ENCODE measurements at places on chromosomes 2 and 18.

- DNase-seq: no peak
Measured at GRCh38 chr18:79468119-79468789, 72.5 kb downstream of the NFATC1 start.

- DNase-seq: no peak
Measured at GRCh38 chr2:119692954-119693353, 14.0 kb downstream of the TMEM177 start.

- DNase-seq: no peak
Measured at GRCh38 chr2:20595439-20596192, 55.3 kb downstream of the HS1BP3 start.

- DNase-seq: no peak
Measured at GRCh38 chr2:94956797-94957391, 68.6 kb upstream of the MAL start.

DNA sequence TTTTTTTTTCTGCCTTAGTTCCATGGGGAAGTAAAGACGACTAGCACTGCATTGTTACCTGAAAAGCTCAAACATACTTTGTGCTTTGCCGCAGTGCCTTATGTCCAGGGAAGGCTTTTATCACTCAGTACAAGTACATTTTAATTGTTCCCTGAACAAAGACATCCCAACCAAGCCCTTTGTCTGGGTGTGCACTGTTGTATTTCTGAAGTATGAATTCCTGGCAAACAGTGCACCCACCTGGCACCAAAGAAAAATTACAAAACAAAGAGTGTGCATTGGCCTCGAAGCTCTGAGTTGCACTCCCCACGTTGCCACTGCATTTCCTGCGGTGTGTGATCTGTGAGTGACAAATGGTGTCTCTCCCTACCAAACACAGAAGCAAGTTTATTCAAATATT is 858.5 kb upstream of the PIK3C3 start:
- no peak for DNase-seq

GRCh38 chr2:172287605-172288315 is 139.6 kb upstream of the ITGA6 start:
- DNase-seq: no peak

DNA sequence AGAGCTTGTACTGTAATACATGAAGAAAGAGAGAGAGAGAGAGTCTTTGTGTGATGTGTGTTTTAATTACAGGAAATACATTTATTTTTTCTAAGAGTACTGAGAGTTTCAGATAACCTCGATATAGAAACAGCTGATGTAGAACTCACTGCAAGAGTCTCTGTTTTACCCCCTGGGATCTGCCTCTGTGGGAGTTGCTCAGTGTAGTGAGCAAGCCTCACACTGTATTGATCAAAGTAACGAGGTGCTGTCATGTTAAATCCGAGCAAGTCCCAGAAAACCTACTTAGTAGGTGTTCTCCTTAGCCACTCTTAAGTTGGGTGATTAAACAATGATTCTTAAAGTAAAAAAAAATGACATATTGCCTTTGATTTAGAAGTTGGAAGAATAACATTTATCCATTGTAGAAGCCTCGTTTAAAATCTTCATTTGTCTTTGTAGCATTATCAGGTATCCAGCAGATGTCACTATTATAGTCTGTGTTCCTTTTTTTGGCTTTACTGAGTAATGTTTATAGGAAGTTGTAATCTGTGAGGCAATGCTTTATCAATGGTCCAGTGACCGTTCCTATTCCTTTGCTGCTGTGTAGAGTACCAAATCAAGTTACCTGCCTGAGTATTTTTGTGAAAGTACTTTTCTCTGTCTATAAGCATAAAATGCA is 219.0 kb downstream of the MYO3B start:
- DNase-seq: no peak

DNA sequence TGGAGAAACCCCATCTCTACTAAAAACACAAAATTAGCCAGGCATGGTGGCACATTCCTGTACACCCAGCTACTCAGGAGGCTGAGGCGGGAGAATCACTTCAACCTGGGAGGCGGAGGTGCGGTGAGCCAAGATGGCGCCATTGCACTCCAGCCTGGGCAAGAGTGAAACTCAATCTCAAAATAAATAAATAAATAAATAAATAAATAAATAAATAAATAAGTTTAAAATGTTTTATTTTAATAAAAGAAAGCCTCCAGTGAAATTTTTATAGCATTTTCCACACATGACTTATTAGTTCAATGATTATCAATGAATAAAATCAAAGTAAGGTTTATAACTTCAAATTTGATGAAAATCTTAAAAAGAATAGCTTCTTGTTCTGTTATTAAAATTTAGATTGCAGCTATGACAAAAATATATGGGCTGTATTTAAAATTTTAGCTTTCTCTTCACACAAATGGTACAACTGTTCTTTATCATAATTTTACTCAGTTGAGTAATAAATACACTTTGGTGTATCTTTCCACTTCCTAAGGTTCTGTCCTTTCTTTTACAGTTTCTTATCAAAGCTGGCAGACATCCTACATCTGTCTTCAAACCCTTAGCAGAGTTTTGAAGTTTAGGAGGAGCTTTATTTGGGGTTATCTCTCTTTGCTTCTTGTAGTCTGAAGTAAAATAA is 78.4 kb upstream of the ZSWIM2 start:
- no peak for DNase-seq

DNA sequence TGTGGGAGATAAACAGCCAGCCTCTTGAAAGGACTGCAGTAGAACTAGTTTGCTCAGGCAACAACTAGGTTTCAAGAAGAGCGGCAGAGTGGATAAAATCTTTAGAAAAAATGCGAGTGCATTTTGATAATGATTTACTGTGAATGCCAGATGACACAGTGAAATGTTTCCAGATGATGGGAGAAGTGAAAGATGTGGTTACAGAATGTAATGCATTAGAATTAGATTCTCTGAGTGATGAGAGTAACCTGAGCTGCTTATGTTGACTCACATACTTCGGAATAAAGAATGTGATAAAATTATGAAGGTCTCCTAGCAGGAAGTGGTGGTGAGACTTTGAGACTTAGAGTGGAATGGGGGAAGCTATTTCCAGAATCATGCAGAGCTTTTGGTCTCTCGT is 184.3 kb downstream of the GULP1 start:
- DNase-seq: peak; percentile 30

DNA sequence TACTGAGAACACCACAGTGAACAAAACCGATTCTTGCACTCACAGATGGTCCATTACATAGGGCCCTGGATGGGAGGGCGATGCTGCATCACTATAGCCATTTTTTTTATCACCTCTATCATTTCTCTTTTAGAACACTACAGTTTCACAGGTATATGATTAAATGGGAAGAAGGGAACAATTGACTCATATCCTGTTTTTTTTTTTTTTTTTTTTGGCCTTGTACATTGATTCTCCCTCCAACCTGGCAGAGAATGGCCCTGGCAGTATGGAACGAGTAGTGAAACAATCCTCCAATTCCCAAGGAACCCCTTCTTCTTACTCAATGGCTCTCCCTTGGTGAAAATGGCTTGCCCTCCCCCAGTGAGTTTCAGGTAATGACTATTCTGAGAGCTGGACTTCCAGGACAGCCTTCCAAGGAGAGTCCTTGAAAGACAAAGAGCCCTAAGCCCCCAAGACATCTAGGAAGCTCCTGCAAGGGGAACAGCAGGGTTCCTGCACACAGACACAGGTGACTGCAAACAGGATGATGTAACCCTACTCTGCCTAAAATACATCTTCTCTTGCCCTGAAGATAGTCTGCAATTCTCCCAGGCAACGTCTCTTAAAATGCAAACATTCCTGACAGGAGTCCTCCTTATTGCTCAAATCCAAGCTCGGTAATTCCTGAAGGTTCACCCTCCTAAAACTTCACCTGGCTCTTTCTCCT is 405.4 kb downstream of the SETBP1 start:
- no peak for DNase-seq

DNA sequence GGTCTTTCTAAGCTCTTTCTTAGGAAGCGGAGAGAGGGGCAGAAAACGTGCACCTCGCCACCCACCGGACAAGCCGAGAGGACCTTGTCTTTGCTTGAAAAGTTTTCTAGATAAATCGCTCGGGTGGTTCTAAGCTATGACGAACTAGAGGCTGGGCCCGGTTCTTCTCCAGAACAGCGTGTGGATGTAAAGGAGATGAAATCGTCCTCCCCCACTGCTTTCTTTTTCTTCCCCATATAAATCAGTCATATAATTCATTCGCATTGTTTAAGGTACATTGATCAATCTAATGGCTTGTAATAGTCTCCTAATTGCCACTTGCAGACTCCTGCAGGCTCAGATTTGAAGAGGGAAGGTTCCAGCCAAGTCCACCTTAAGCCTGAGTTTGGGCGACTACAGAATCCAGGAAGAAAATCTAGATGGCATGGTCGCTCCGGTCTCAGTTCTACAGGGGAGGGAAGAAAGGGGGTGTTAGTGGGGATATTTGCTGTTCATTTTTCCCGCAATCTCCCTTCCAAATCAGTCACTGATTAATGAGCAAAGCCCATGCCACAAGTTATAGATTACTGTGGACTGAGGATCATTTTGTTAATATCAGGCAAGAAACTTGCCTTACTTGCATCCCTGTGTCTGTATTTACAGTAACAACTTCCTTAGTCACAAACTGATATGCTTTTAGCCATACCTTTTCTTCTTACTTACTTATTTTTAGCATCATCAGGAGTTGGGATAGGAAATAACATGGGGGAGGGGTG is 5.6 kb upstream of the SP9 start:
- DNase-seq: no peak

- no peak for DNase-seq
Measured at GRCh38 chr2:157831573-157832315, 44.4 kb downstream of the ACVR1 start.

- no peak for DNase-seq
Measured at GRCh38 chr2:199552141-199552540, 94.4 kb upstream of the SATB2 start.

GRCh38 chr18:10455726-10456453 is 1.5 kb downstream of the APCDD1 start:
- DNase-seq: no peak

- DNase-seq: no peak
Measured at GRCh38 chr2:193743089-193743488, 1548.4 kb upstream of the TMEFF2 start.

- DNase-seq: no peak
Measured at GRCh38 chr2:196239622-196240587, 68.5 kb upstream of the STK17B start.

- no peak for DNase-seq
Measured at GRCh38 chr2:135617501-135618015, 86.3 kb downstream of the R3HDM1 start.

DNA sequence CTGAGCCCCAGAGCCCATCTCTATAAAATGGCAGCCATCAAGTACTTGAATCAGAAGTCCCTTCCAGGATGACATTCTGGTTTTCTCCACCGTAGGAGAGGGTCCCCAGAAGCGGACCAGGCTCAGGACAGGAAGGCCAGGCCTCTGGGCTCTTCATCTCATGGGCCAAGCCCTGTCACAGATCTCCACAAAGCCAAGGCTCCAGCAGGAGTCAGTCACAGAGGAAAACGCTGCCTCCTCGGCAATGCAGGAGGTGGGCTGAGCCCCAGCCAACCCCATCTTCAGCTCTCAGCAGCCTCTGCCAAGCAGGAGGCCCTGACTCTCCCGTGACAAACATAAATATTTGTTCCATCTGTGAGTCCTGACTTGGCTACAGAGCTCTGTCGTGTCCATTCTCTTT is 39.4 kb upstream of the GPAT2 start:
- no peak for DNase-seq

- DNase-seq: no peak
Measured at GRCh38 chr2:15679386-15679924, 87.8 kb downstream of the DDX1 start.

- no peak for DNase-seq
Measured at GRCh38 chr2:28592481-28592880, 96.6 kb downstream of the PLB1 start.

- no peak for DNase-seq
Measured at GRCh38 chr2:144673456-144673855, 153.5 kb upstream of the ZEB2 start.

DNA sequence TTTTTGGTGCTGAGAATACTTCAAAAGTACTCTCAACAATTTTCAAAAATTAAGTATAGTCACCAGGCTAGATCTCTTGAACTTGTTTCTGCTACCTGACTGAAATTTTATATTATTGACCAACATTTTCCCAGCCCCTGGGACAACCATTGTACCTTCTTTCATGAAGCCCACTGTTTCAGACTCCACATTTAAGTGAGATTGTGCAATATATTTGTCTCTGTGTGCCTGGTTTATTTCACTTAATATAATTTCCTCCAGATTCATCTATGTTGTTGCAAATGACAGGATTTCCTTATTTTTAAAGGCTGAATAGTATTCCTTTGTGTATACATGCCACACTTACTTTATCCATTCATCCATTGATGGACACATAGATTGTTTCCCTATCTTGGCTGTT is 354.2 kb upstream of the VRK2 start:
- DNase-seq: no peak

Measured in AG09319 (cell line).